ENCODE measurements at places on chromosomes 12 and 14. TPM values are rescaled to one million over a fixed set of nuclear protein-coding genes. Genes with fewer than 3 reads are reported as not detected.

Gene BDKRB1
- 1.2 TPM for polyA plus RNA-seq

Gene RASSF9
- polyA plus RNA-seq = 4.9 TPM

Gene TAS2R50
- not detected for polyA plus RNA-seq

Gene HOXC12
- not detected for polyA plus RNA-seq

Gene FERMT2
- 113 TPM for polyA plus RNA-seq

Gene ACSS3
- 7.7 TPM for polyA plus RNA-seq
